ENCODE measurements at places on chromosomes 1 and 21. TPM values are rescaled to one million over a fixed set of nuclear protein-coding genes. Genes with fewer than 3 reads are reported as not detected.

Gene OR2L2
- not detected for total RNA-seq

Gene DCAF6
- total RNA-seq, result 25.4 TPM

Gene SRGAP2
- total RNA-seq, result 27.2 TPM

Gene RNU1-3
- not detected for total RNA-seq

Gene CASQ1
- total RNA-seq, result not detected

Measured in A549 treated with CORT108297 at 1 μM for 4 hours (cell line).